ENCODE measurements at places on chromosomes 5 and 9. TPM values are rescaled to one million over a fixed set of nuclear protein-coding genes. Genes with fewer than 3 reads are reported as not detected.

The TPRN gene
- 7.5 TPM for total RNA-seq

The SLC45A2 gene
- total RNA-seq: 2.5 TPM

The C9orf57 gene
- total RNA-seq: not detected

The NR4A3 gene
- total RNA-seq: 13.5 TPM

The SLC46A2 gene
- total RNA-seq: not detected

The LOX gene
- total RNA-seq: 7.2 TPM

The ADAMTS12 gene
- 0.63 TPM for total RNA-seq

The IL13 gene
- total RNA-seq: not detected

The CDH9 gene
- 14.7 TPM for total RNA-seq

The CHSY3 gene
- total RNA-seq: 26.6 TPM

The PFN3 gene
- total RNA-seq: 1.6 TPM

The PCDHA1 gene
- total RNA-seq: 9.1 TPM

The PCDHGA5 gene
- total RNA-seq: 17.8 TPM

The MAMDC2 gene
- total RNA-seq: 2.5 TPM

The BARX1 gene
- total RNA-seq: not detected

The ZNF483 gene
- 45.7 TPM for total RNA-seq

The EGFL7 gene
- 12.8 TPM for total RNA-seq

The SLC6A19 gene
- not detected for total RNA-seq

The OR1J1 gene
- total RNA-seq: not detected

The SH3RF2 gene
- 0.94 TPM for total RNA-seq

The PCDHA2 gene
- 20.3 TPM for total RNA-seq

The SPINK5 gene
- not detected for total RNA-seq

The GRXCR2 gene
- total RNA-seq: not detected

The DND1 gene
- total RNA-seq: 1.3 TPM

The C5orf63 gene
- 10.0 TPM for total RNA-seq

The MRPS27 gene
- 67.9 TPM for total RNA-seq

The TAF9 gene
- total RNA-seq: 72.0 TPM

The SIL1 gene
- 22.8 TPM for total RNA-seq

The RAI14 gene
- total RNA-seq: 54.8 TPM

The DNM1 gene
- 145 TPM for total RNA-seq

The TSPAN17 gene
- 25.4 TPM for total RNA-seq

The RNF180 gene
- total RNA-seq: 78.9 TPM

The ZNF883 gene
- total RNA-seq: 75.4 TPM

The CD74 gene
- total RNA-seq: 2.2 TPM

The GALNT12 gene
- 1.9 TPM for total RNA-seq

The F2RL1 gene
- 0.94 TPM for total RNA-seq

The WWC1 gene
- 77.0 TPM for total RNA-seq

The TYRP1 gene
- total RNA-seq: 0.31 TPM

The SIGMAR1 gene
- 26.6 TPM for total RNA-seq

The MCC gene
- 11.0 TPM for total RNA-seq

The FAM120A gene
- total RNA-seq: 81.1 TPM

The ATOSB gene
- total RNA-seq: 17.5 TPM

The RPL37 gene
- total RNA-seq: 547 TPM

The HIGD2A gene
- 28.5 TPM for total RNA-seq

The LRRC70 gene
- 8.5 TPM for total RNA-seq

Data from parietal lobe (tissue), 2 donors.